CD4-positive, alpha-beta T cell treated with Interferon gamma for 1 hour (primary cell): ENCODE measurements at places on chromosomes 5 and 9.

DNA sequence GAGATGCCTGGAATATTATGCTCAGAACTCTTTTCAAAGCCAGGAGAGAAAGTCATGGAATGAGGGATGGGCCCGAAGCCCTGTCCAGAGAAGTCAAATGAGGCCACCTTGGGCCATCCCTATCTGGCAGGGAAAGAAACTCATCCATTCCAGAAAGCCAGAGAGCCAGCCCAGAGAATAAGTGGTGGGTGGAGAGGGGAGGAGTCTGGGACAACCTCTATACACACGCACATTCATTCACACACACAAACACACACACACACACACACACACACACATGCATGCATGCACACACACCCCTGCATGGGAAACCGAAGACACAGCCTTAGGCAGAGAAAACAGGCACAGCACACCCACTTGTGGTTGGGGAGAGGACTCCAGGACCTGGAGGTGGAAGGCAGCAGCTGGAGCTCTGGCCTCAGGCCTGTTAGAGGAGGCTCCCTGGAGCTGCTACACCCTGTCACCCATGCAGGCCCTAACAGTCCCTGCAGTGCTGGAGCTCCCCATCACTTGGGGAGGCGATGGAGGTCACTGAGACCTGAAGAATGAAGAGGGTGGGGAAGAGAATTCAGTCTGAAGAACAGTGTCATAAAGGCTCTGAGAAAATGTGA, 38.0 kb downstream of the TGFBI start:
- no peak for DNase-seq

DNA sequence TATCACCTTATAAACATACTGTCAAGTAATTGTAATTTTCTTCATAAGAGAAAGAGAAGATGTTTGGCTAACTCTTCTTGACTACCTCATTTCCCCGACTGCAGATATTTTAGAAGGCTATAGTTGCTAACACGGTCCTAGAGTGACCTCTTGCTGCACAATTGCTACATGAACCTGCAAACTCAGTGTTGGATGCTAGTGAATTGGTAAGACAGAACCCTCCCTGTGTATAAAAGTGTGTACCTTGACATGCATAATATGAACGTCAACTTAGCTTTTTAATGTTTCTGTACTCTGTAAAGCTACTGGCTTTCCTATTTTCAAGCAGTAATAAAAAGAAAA, 46.7 kb upstream of the CER1 start:
- no peak for DNase-seq

- DNase-seq, result no peak
These were observed at the start of gene PCDHA3 for GRCh38 chr5:140800816-140801493. Gene PCDHA3 (plus strand): TSS chr5:140801057.

DNA sequence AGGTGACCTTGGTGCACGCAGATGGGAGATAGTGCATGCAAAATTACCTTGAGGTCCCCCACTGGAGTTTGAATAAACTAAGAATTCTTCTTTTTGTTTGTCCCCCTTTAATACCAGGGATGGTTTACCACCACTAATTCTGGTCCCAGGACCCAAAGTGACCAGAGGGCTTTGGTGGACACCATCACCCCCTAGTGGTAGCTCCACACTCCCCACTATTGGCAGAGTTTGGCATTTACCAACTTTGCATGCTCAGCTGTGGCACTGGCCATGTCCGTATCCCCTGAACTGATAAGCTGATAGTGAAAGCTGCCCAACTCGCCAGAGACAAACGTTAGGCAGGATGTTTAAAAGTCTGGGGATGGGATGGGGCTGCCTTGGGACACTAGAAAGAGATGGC, 3.3 kb downstream of the ASTN2 start:
- DNase-seq, result no peak

- no peak for DNase-seq
These were observed 405.8 kb upstream of the TLE4 start for GRCh38 chr9:79166005-79166404.

- DNase-seq, result no peak
These were observed at the start of gene AHRR for GRCh38 chr5:321230-321725. Gene AHRR (plus strand): TSS chr5:321714. CDS start chr5:343903, 22,189 bp downstream.

- DNase-seq, result no peak
These were observed 44.1 kb downstream of the DCP2 start for GRCh38 chr5:113020461-113021273.

- DNase-seq, result no peak
These were observed 45.3 kb upstream of the ADAMTSL1 start for GRCh38 chr9:18428661-18429060.

- no peak for DNase-seq
These were observed 610.5 kb downstream of the IRX1 start for GRCh38 chr5:4206127-4206526.

- DNase-seq, result no peak
These were observed 186.9 kb upstream of the RGMB start for GRCh38 chr5:98586581-98586980.

DNA sequence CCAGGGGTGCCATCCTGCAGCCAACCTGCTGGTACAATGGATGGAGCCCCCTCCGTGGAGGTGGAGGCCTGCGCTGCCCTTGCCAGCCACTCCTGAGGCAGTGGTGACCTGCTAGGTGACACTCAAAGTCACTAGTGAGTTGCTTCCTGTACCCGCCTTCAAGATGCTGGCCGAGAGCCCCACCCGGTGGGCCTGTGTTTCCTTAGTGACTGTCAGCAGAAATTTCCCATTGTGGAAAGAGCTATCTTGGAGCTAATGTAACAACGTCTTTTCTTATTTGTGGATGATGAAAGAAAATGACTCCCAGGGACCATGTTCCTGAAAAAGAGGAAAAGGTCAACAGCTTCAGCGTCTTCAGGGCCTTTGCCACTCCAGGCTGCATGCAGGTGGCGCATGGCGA, 117.0 kb upstream of the BOD1 start:
- DNase-seq, result no peak

DNA sequence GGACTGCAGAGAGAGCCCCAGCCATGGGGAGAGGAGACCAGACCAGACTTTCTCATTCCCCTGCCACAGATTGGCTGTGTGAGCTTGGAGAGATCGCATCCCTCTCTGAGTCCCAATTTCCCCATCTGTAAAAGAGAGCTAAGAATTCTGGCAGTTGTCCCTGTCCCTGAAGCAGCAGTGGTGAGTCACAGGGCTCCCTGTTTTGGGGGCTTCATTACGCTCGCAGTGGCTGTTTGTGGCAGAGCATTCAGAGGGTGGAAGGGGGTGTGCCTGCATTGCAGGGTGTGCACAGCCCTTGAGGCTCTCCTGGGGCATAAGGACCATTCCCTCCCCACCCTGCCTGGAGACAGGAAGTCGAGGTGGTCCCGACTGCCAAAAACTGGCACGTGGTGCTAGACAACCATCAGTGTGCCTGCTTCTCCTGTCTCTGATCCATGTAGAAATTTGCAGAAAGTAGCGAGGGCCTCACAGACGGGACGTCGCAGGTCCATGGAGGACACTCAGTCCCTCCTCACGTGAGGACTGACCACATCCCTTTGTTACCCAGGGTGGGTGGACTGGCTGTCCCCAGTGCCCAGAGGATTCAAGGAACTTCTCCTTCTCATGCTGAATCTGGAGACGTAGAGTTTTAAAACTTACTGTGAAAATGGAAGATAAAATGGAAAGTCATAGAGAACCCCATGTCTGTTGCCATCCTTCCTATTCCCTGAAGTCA, 35.3 kb downstream of the HRH2 start:
- DNase-seq, result no peak

- DNase-seq, result no peak
These were observed at the start of gene CDH6 for GRCh38 chr5:31193591-31194467. Gene CDH6 (plus strand): TSS chr5:31193686. CDS start chr5:31267474, 73,788 bp downstream.

GRCh38 chr5:122967625-122968024, 68.9 kb downstream of the PPIC start:
- no peak for DNase-seq

DNA sequence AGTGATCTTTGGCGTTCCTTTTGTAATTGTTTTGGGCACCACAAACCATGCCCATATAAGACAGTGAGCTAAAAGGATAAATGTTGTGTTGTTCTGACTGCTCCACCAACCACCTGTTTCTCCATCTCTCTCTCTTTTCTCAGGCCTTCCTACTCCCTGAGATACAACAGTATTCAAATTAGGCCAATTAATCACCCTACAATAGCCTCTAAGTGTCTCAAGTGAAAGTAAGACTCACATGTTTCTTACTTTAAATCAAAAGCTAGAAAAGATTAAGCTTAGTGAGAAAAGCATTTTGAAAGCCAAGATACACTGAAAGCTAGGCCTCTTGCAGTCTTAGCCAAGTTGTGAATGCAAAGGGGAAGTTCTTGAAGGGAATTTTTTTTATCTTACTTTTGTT, 268.8 kb upstream of the NREP start:
- DNase-seq, result no peak

DNA sequence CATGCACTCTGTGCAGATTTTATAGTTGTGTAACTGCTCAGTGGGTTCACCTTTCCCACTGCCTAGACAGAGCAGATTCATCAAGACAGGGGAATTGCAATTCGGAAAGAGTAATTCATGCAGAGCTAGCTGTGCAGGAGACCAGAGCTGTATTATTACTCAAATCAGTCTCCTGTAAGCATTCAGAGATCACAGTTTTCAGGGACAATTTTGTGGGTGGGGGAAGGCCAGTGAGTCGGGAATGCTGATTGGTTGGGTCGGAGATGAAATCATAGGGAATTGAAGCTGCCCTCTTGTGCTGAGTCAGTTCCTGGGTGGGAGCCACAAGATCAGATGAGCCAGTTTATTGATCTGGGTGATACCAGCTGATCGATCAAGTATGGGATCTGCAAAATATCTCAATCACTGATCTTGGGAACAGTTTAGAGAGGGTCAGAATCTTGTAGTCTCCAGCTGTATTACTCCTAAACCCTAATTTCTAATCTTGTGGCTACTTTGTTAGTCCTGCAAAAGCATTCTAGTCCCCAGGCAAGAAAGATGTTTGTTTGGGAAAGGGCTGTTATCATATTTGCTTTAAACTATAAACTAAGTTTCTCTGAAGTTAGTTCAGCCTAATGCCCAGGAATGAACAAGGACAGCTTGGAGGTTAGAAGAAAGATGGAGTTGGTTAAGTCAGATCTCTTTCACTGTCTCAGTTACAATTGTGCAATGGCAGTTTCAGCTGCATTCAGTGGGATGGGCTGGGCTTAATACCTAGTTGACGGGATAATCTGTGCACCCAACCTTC, 12.7 kb upstream of the SVEP1 start:
- no peak for DNase-seq

GRCh38 chr5:142641711-142642110, 44.2 kb downstream of the FGF1 start:
- no peak for DNase-seq

GRCh38 chr5:89374818-89375521, 492.0 kb upstream of the MEF2C start:
- no peak for DNase-seq

DNA sequence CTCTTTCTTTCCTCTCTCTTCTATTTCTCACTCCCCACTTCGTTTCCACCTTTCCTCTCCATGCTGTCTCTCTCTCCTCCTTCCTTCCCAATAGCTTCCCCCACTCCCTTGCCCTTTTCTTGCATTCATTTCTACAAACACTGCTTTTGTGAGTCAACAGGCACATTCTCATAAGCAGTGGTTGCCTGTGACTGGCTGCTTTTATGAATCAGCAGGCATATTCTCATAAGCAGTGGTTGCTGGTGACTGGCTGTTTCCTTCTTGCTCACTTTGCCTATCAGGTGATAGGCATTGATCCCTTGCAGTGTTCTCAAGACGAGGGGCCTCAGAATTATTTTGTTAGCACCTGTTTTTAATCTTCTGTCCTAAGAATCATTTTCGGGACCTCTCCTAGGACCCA, 116.1 kb upstream of the ACTBL2 start:
- DNase-seq, result no peak

DNA sequence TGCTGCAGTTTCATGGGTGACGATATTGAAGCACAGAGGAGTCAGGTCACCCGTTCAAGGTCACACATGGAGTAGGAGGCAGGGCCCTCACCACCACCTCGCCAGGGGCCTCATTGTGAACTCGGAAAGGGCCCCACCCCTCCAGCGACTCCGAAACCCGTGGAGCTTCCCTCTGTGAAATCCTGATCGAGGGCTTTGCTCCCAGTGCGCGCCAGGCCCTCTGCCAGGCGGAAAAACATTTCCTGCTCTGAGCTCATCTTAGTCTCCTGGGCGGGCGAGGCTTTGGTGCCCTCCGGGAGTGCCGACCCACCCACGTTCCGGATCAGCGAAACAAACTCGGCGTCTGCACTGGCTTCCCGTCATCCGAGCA, 75.0 kb upstream of the FCN1 start:
- no peak for DNase-seq

DNA sequence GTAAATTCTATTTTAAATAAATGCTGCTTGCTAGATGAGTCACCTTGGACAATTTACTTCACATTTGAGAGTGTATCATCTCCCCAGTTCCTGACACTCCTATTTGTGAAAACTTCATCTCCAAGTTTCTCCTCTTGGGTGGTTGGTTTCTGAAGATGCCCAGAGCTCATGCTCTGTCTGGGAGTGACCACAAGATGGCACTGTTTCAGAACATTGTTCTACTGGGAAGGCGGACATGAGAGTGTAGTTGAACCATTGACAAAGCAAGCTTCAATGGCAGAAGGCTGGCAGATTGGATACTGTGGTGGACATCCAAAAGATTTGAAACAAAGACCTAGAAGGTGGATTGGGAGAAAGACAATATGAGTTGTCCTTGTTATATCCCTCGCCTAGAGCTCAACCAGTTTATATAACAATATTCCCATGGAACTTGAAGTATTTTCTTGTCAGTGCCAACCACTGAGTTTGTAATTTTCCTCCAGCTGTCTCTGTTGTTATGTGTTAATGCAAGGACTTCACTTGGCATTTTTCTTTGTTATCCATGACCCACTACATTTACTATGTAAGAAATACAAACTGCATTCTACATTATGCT, 234.3 kb upstream of the ANKH start:
- no peak for DNase-seq

DNA sequence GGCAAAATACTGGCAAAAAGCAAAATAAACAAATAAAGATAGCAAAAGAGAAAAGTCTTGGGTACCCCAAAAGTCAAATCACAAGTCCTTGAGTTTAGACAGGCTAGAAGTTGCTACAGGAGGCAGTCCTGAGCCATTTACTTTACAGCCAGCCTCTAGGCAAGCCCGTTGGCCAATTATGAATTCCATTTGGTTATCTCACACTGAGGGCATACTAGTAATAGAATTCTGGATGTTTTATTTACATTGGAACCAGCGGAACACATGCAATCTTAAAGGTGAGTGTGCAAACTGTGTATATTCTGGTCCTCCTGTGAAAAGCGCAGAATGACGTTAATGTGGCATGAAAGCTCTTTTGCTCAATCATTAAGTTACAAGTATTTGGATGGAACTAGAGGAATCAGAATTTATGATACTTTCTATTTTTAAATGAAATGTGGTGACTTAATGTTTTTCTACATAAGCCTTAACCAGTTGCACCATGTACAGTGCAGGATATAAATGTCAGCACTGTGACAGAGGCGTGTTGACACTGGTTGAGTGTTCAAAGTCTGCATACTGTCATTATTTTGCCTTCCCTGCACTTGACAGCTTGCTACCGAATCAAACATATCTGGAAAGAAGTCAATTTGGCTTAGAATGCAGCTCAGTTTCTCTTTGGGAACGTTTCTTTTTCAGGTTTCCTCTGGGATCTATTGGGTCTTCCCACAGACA, 7.9 kb downstream of the GDNF start:
- no peak for DNase-seq

GRCh38 chr9:109699019-109699418, 81.0 kb upstream of the PALM2AKAP2 start:
- no peak for DNase-seq

- no peak for DNase-seq
These were observed 3.8 kb downstream of the TCOF1 start for GRCh38 chr5:150361301-150361700.

- no peak for DNase-seq
These were observed 4.2 kb downstream of the DNAJA1 start for GRCh38 chr9:33029231-33029786.
